ENCODE measurements at places on chromosomes 3 and 15. TPM values are rescaled to one million over a fixed set of nuclear protein-coding genes. Genes with fewer than 3 reads are reported as not detected.

The RASL12 gene
- 18.6 TPM for total RNA-seq

The CAMK2N2 gene
- 1.1 TPM for total RNA-seq

The NR2E3 gene
- 218 TPM for total RNA-seq

The HTR3E gene
- total RNA-seq, result not detected

The SEMA5B gene
- 33.2 TPM for total RNA-seq

The SLC6A11 gene
- 10.4 TPM for total RNA-seq

The SERINC4 gene
- total RNA-seq, result 3.8 TPM

The LTK gene
- total RNA-seq, result 2.3 TPM

The GOLGA6L22 gene
- not detected for total RNA-seq
